ENCODE measurements at places on chromosomes 7 and 10.

- DNase-seq, result no peak
Observed at GRCh38 chr10:99937630-99938029, 72.1 kb downstream of the DNMBP start.

- no peak for DNase-seq
Observed at GRCh38 chr10:89555688-89556445, 20.5 kb upstream of the SLC16A12 start.

GRCh38 chr7:78007231-78007630 is 208.7 kb downstream of the PHTF2 start:
- no peak for DNase-seq

GRCh38 chr7:22348379-22348778 is 8.6 kb downstream of the RAPGEF5 start:
- no peak for DNase-seq

GRCh38 chr10:21021843-21022594 is 124.9 kb upstream of the NEBL start:
- no peak for DNase-seq

GRCh38 chr7:110646804-110647203 is 444.1 kb upstream of the LRRN3 start:
- no peak for DNase-seq

DNA sequence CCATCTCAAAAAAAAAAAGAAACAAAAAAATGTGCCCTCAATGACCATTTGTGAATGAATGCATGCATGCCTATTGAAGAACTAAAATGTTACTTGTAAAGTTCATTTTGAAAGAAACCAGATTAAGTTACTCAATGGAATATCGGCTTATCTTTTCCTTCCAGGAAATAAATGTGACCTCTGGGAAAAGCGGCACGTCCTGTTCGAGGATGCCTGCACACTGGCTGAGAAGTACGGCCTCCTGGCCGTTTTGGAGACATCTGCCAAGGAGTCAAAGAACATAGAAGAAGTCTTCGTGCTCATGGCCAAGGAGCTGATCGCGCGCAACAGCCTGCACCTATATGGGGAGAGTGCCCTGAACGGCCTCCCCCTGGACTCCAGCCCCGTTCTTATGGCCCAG is 21.9 kb downstream of the RAB19 start:
- no peak for DNase-seq

- no peak for DNase-seq
Observed at GRCh38 chr10:87842776-87843497, 20.4 kb downstream of the KLLN start.

DNA sequence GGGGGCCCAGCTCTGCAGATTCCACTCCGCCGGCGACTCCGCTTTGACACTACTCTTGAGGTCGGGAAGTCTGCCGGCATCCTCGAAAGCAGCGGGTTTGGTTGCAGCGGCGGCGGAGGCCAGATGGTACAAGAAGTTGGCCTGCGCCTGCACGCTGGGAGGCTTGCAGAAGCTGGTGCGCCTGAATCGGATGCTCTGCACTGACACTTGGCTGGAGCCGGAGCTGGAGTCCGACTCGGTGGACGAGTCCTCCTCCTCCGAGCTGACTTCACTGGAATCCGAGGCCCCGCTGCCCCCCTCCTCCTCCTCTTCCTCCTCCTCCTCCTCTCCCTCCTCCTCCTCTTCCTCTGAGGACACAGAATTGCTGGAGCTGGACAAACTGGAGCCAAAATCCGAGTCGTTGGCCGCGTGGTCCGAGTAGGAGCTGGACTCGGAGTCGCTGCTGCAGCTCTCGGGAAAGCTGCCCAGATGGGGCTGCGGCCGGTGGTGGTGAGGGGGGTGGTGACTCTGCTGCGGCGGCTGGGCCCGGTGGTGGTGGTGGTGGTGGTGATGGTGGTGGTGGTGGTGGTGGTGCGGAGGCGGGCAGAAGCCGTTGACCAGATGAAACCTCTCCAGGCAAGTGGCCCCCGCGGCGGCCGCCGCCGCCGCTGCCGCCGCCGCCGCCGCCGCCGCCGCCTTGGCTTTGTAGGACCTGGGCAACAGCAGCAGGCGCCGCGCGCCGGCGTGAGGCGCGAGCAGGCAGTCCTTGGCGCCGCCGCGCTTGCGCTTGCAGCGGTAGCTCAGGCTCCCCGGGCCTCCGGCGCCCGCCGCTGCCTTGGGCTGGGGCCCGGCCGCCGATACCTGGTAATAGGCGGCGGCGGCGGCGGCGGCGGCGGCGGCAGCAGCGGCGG is 9.0 kb downstream of the SKIDA1 start:
- DNase-seq, result peak; percentile 71

DNA sequence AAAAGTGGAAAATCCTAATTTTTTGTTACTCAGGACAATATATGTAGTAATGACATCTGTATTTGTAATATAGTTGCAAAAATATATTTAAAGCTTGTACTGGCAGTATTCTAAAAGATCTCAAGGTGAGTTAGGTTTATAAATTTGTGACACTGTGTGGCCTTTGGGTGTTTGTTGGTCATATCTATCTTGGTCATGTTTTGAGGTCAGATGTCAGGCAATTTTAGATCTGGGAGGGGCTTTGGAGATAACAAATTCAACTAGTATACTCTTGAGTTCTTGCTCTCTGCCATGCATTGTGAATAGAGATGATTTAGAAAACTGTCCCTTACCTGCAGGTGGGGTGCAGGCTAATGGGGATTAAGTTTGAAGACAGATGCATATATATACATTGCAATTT is 3.1 kb downstream of the TBC1D12 start:
- no peak for DNase-seq

DNA sequence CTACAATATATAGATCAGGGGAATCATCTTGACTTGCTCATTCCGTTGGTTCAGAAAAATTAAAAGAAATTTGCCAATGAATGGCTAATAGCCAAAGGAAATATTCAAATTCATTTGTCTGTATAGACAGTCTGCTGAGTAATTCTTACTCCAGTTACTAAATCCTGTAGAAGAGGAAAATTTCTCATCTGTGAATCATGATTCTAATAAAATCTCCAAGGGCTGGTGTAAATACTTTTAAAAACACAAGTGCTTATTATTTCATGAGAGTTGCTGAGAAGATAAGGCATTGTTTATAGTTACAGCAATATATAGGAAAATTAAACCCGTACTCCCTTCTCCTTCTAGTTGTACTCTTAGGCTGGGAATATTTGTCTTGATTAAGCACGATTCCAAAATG is 53.0 kb downstream of the WNT2 start:
- DNase-seq, result no peak

DNA sequence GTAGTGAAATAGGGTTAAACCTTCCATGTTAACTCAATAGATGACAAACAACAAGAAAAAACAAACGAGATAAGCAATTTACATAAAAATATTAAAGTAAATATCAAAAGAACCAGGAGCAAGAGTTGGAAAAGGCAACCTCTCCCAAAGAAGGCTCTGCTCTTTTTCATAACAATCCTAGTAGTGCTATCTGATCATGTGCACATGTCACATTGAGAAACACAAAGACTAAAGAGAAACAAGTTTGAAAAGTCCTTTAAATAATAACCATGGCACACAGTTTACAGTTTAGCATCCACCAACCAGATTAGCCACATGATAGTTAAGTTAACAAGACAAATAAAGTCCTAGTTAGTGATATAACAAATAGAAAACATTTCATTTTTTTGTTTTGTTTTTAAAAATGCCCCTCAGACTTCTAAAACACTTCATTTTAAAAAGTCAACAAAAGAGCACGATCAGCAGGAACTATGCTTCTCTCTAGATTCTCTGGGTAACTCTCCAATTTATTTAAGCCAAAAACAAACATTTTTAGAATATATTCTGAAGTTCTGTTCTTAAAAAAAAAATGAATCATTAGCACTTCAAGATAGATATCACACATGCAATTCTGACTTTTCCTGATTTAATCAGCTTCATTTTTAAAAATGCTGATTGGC is 110.4 kb downstream of the PARD3 start:
- DNase-seq, result no peak

DNA sequence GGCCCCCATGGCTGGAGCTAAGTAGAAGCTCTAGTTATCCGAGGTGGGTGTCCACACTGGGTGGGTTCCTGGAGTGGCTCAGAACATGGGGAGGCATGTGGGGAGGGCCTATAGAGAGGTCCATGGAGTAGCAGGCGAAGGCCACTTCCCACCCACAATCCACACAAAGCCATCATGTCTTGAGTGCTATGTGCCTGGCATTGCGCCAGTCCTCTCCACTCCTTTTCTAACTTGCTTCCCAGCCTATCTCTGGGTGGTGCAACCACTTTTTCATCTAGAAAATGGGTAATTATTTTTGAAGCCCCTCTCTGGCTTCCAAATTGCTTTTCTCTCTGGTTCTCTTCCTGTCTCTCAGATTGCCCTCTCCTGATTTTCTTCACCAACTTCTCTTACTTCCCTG is 263.6 kb downstream of the PHTF2 start:
- peak; percentile 14 for DNase-seq

DNA sequence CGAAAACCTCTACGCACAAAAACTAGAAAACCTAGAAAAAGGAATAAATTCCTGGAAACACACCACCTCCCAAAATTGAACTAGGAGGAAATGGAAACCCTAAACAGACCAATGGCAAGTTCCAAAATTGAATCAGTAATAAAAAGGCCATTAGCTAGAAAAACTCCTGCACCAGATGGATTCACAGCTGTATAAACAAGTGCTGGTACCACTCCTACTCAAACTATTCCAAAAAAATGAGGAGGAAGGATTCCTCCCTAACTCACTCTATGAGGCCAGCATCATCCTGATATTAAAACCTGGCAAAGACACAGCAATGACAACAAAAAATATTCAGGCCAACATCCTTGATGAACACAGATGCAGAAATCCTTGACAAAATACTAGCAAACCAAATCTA is 228.2 kb downstream of the CHRM2 start:
- DNase-seq, result no peak

- DNase-seq, result no peak
Observed at GRCh38 chr10:69064762-69065328, 23.1 kb upstream of the SRGN start.

GRCh38 chr7:92702535-92702934 is 112.3 kb upstream of the FAM133B start:
- no peak for DNase-seq
